ENCODE measurements at places on chromosomes 4 and X. TPM values are rescaled to one million over a fixed set of nuclear protein-coding genes. Genes with fewer than 3 reads are reported as not detected.
A peak's percentile ranks its signal among the peaks of the same experiment; 100 is the strongest.

The SRPK3 gene
- total RNA-seq = 24.6 TPM

The PPP2R2C gene
- total RNA-seq = 4.6 TPM

GRCh38 chr4:2837904-2838496 is 5.6 kb upstream of the ADD1 start:
- H3K27ac ChIP-seq = peak overlapping the region; percentile 44
- peak; percentile 78 for DNase-seq
- no peaks in the 10 kb centered on the region for H3K27me3 ChIP-seq

The SPINK2 gene
- total RNA-seq = 14.7 TPM

- no peak overlapping the region for H3K4me3 ChIP-seq
- H3K4me1 ChIP-seq = no peaks in the 10 kb centered on the region
- DNase-seq = no peak
These were observed 163.6 kb upstream of the PLAC1 start for GRCh38 chrX:134821901-134822300.

DNA sequence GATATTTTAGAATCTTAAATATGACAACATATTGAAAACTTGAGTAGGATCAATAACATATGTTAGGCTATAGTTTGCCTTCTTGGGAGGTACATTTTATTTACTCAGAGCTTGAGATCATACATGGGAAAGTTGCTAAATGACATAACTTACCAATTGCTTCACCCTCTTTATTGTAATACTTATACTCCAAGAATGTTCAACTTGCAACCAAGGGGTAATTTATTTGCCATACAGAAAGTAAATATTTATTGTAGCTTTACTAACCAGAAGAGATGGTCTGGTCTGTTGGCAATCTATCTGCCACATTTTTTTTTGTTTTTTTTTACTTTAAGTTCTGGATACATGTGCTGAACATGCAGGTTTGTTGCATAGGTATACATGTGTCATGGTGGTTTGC is 426.6 kb downstream of the ARHGAP24 start:
- no peak overlapping the region for H3K27ac ChIP-seq
- no peak for DNase-seq
- no peaks in the 10 kb centered on the region for H3K4me1 ChIP-seq
- H3K27me3 ChIP-seq = no peaks in the 10 kb centered on the region
- H3K36me3 ChIP-seq = no peaks in the 10 kb centered on the region

The CXCR3 gene
- total RNA-seq = not detected

DNA sequence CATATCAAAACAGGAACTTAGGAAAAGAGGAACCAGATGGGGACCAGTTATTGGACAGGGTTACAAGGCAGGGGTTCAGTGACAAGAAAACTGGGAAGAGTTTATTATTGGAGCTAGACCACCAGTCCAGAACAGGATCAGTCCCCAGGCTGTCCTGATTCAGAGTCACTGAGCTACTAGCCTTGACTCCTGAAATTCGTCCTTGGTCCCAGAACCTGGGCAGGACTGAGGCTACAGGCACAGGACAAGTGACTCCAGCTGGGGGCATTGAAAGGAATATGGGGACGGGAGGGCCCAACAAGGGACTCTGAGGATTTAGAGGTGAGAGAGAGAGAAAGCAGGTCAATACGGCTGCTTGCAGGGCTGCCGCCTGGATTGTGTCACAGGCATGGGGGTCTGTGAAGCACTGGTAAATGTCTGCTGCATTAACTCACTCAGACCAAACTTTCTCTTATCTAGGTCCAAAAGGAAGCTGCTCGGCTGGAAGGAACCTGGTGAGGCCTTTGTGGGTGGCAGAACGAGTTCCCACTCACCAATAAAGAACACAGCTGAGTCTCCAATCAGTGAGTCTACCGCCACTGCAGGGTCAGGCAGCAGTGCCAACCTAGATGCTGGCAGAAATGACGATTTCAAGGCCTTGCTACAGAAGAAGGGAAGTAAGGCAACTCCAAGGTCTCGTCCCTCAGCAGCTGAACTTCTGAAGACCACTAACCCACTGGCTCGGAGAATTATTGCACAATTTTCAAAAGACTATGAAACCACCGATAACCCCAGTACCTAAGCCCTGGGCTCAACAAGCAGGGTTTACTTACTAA is 11.3 kb upstream of the RTL5 start:
- no peaks in the 10 kb centered on the region for H3K4me1 ChIP-seq
- peaks cover 6% of the 10 kb centered on the region for H3K36me3 ChIP-seq
- H3K4me3 ChIP-seq = no peak overlapping the region
- no peak overlapping the region for H3K27ac ChIP-seq
- no peaks in the 10 kb centered on the region for H3K27me3 ChIP-seq

DNA sequence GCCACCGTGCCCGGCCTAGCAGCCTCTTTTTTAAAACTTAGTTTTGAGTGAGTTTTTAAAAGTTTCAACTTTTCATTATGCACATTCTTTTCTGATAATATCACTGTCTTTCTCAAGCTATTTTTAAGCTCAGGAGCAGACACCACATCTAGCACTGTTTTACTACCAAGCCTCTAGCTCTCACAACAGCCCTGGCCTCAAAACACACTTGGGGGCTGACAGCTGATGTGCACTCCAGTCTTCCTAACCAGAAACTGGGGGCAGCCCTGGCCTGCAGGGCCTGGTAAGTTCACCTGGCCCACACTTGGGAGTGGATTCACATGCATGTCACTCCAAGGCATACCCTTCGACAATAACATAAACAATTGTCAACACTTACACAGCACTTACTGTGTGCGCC is 34.0 kb downstream of the CENPU start:
- no peak overlapping the region for H3K4me3 ChIP-seq
- H3K27ac ChIP-seq = no peak overlapping the region
- no peak for DNase-seq
- H3K4me1 ChIP-seq = no peaks in the 10 kb centered on the region
- H3K27me3 ChIP-seq = no peaks in the 10 kb centered on the region

DNA sequence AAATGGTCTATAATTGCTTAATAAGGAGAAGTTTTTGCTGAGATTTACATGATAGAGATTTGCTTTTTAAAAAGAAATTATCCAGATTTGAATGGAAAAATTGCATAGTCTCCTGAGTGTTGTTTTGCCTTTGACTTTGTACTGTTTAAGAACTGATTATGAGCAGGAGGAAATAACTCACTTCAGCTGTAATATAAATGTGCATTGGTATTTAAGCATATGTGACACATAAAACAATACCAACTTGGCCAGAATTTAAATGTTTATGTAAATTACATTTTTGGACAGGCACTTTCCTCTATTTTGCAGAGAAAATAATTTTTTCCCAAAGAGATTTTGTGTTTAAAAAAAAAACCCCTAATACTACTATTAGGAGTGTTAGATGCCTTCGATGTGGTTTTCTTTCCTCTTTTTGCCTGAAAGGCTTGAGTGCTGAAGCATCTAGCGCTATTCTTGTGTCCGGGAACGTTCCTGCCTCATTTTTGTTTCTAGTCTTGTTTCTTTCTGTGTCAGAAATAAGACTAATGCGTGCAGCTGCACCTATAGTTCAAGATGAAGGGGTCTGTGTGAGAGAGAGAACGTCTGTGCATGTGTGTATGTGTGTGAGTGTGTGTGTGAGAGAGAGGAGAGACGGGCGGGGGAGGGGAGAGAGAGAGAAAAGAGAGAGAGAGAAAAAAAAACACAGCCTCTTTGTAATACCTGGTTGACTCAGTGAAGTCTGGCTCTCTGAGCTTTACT is 60.8 kb downstream of the TBL1X start:
- H3K4me1 ChIP-seq = no peaks in the 10 kb centered on the region
- no peak overlapping the region for H3K4me3 ChIP-seq
- no peaks in the 10 kb centered on the region for H3K36me3 ChIP-seq
- H3K27ac ChIP-seq = no peak overlapping the region
- H3K27me3 ChIP-seq = no peaks in the 10 kb centered on the region

The OCIAD1 gene
- 101 TPM for total RNA-seq

The APEX2 gene
- 6.6 TPM for total RNA-seq

DNA sequence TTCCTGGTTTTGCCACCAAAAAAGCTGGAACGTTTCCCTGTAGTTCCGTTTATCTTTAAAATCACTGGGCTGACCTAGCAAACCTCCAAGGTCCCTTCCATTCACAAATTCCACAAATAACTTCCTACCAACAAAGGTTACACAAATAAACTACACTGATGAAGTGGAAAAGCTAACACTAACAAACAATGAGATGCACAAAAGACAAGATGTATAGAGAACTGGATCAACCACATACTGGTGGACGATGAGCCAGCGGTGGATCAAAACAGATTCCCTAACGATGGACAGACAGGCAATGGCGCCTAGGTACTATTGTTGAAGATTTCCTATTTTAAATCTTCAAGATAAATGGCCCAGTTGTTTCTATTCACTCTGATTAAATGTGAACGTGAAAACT is 15.5 kb downstream of the AFAP1 start:
- H3K4me3 ChIP-seq = no peak overlapping the region
- no peaks in the 10 kb centered on the region for H3K36me3 ChIP-seq
- H3K27me3 ChIP-seq = no peaks in the 10 kb centered on the region
- H3K27ac ChIP-seq = no peak overlapping the region

DNA sequence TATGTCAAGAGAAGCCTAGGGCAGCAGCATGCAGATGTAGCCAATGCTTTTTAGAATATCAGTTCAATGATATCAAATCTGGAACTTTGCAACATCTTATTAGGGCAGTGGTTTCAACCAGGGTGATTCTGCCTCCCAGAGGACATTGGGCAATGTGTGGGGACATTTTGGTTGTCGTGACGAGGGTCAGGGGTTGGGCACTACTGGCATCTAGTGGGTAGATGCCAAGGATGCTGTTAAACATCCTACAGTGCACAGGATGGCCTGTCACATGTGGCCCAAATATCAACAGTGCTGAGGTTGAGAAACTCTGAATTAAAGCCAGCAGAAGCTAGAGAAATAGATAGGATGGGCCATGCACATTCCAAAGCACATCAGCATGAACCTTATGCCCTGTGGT is 152.3 kb downstream of the AMELX start:
- H3K4me3 ChIP-seq = no peak overlapping the region
- H3K27ac ChIP-seq = no peak overlapping the region
- H3K36me3 ChIP-seq = no peaks in the 10 kb centered on the region
- H3K27me3 ChIP-seq = no peaks in the 10 kb centered on the region
- DNase-seq = no peak

DNA sequence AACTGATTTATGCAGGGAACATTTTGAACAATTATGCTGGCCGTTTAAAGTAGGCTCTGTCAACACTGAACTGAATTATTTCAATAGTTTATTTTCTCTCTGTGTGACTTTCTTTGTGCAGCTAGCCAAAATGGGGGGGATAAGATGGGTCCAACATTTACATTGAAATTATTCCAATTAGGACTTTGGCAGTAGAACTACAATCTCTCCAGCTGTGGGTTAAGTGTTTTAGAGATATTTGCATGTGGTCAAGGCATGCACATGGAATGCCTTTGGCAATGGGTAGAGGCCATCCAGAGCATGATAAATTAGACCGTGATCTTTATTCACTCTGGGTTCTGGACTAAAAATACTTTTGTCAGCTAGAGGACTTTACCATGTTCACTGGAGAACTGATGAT is 107.9 kb upstream of the ELOVL6 start:
- DNase-seq = no peak
- no peak overlapping the region for H3K27ac ChIP-seq
- no peaks in the 10 kb centered on the region for H3K4me1 ChIP-seq
- no peaks in the 10 kb centered on the region for H3K27me3 ChIP-seq

The ZNF827 gene
- total RNA-seq = 8.5 TPM

GRCh38 chr4:7750972-7751371 is 188.7 kb downstream of the AFAP1 start:
- H3K4me1 ChIP-seq = no peaks in the 10 kb centered on the region
- H3K27me3 ChIP-seq = no peaks in the 10 kb centered on the region
- DNase-seq = no peak
- H3K4me3 ChIP-seq = no peak overlapping the region
- no peaks in the 10 kb centered on the region for H3K36me3 ChIP-seq

DNA sequence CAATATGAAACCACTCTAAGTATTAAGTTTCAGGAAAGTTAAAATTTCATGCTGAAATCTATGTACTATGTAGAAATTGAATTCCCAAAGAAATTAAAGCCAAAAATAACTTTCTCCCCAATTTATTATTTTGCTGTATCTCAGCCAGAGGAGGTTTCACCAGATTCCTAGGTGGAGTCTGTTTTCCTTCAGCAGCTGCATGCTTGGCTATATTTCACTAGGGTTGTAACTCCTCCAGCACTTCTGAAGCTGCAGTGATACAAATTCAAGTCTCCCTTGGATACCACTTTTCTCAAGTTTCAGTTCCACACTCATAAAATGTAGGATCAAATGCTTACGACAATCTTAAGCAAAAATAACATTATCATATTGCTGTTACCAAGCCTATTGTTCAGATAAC is 41.2 kb upstream of the ZC4H2 start:
- no peaks in the 10 kb centered on the region for H3K36me3 ChIP-seq
- H3K4me1 ChIP-seq = no peaks in the 10 kb centered on the region
- no peak overlapping the region for H3K27ac ChIP-seq
- no peak for DNase-seq
- H3K27me3 ChIP-seq = no peaks in the 10 kb centered on the region

DNA sequence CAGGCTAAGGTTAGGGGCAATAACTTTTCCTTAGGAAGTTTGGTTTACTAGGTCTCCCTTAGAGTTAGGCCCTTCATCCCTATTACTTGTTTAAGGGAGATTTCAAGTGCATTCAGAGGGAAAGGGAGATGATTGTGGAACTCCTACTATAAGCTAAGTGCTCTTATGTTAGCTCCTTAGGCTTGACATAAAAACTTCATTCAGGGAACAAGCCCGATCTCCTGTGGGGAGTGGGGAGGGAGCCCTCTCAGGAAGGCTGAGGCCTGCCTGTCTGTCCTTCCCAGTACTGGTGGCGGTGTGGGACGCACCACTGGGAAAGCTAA is 8.0 kb downstream of the KLF3 start:
- peak overlapping the region; percentile 83 for H3K27ac ChIP-seq
- no peaks in the 10 kb centered on the region for H3K36me3 ChIP-seq
- DNase-seq = no peak
- peaks cover 95% of the 10 kb centered on the region for H3K4me1 ChIP-seq

GRCh38 chr4:772118-772517 is 53.8 kb downstream of the CPLX1 start:
- peak overlapping the region; percentile 29 for H3K27ac ChIP-seq
- no peak overlapping the region for H3K4me3 ChIP-seq
- no peaks in the 10 kb centered on the region for H3K27me3 ChIP-seq
- no peaks in the 10 kb centered on the region for H3K4me1 ChIP-seq
- no peak for DNase-seq
- H3K36me3 ChIP-seq = peaks cover 66% of the 10 kb centered on the region

DNA sequence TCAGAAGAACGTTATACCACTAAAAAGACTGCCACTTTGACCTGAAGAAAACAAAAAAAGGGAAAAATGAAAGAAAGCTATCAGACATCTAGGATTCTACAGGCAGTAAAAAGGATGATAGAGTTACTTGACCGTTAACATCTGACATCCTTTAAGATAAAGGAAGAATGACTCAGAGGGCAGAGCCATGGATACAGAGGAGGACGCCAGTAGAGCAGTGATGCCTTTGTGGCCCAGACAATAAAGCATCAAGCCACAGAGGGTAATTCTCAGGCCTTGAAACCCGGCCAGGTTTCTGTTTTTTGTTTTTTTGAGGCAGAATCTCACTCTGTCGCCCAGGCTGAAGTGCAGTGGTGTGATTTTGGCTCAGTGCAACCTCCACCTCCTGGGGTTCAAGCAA is 9.5 kb upstream of the BEX1 start:
- no peaks in the 10 kb centered on the region for H3K27me3 ChIP-seq
- DNase-seq = no peak
- no peaks in the 10 kb centered on the region for H3K36me3 ChIP-seq
- no peak overlapping the region for H3K27ac ChIP-seq
- H3K4me3 ChIP-seq = no peak overlapping the region

The TKTL1 gene
- total RNA-seq = 1.1 TPM

- DNase-seq = no peak
These were observed 3.1 kb downstream of the LEF1 start for GRCh38 chr4:108165586-108165985.

GRCh38 chrX:39678914-39679313 is 418.8 kb downstream of the BCOR start:
- DNase-seq = no peak
- H3K27ac ChIP-seq = no peak overlapping the region
- H3K36me3 ChIP-seq = no peaks in the 10 kb centered on the region
- H3K4me3 ChIP-seq = no peak overlapping the region
- H3K4me1 ChIP-seq = no peaks in the 10 kb centered on the region
- H3K27me3 ChIP-seq = no peaks in the 10 kb centered on the region
